COR-L47 (cell line): ENCODE measurements at places on chromosomes 16 and 17.

- DNase-seq = no peak
Observed at GRCh38 chr17:50184611-50185398, 16.6 kb downstream of the COL1A1 start.

- no peak for DNase-seq
Observed at GRCh38 chr16:66714062-66714461, 17.5 kb upstream of the CMTM4 start.

GRCh38 chr16:27642756-27643155, 92.8 kb downstream of the KATNIP start:
- no peak for DNase-seq

GRCh38 chr17:29645515-29646051, 22.9 kb upstream of the CORO6 start:
- DNase-seq = no peak

- no peak for DNase-seq
Observed at GRCh38 chr16:24322106-24322505, 66.0 kb downstream of the CACNG3 start.

- no peak for DNase-seq
Observed at GRCh38 chr16:72481419-72481818, 309.5 kb upstream of the PMFBP1 start.

DNA sequence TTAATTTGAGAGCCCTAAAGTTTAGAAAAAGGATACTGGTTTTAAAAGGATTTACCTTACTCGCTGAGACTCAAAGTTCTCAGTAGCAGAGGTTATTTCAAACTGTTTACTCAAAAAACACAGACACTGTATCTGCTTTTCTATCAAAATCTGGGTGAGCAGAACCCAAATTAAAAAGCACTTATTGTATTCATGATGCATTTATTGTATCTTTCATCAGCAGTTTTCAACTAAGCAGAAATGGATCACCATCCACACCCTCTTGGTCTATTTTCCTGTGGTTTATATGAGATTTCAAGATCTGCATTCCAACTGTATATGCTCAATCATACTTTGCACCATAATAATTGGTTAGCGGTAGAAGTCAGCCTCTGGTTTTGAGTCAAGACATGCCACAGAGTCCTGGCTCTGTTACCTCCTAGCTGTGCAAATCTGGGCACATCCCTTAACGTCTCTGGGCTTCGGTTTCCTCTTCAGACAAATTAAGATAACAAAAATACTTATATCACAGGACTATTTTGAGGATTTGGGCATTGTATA, 109.5 kb downstream of the ASIC2 start:
- DNase-seq = no peak

- no peak for DNase-seq
Observed at GRCh38 chr16:23528644-23529310, 18.5 kb upstream of the GGA2 start.
